ENCODE measurements at places on chromosomes 3 and 15.

GRCh38 chr3:56783644-56784447 lies 17.9 kb downstream of the ARHGEF3 start:
- peak; percentile 72 for DNase-seq

DNA sequence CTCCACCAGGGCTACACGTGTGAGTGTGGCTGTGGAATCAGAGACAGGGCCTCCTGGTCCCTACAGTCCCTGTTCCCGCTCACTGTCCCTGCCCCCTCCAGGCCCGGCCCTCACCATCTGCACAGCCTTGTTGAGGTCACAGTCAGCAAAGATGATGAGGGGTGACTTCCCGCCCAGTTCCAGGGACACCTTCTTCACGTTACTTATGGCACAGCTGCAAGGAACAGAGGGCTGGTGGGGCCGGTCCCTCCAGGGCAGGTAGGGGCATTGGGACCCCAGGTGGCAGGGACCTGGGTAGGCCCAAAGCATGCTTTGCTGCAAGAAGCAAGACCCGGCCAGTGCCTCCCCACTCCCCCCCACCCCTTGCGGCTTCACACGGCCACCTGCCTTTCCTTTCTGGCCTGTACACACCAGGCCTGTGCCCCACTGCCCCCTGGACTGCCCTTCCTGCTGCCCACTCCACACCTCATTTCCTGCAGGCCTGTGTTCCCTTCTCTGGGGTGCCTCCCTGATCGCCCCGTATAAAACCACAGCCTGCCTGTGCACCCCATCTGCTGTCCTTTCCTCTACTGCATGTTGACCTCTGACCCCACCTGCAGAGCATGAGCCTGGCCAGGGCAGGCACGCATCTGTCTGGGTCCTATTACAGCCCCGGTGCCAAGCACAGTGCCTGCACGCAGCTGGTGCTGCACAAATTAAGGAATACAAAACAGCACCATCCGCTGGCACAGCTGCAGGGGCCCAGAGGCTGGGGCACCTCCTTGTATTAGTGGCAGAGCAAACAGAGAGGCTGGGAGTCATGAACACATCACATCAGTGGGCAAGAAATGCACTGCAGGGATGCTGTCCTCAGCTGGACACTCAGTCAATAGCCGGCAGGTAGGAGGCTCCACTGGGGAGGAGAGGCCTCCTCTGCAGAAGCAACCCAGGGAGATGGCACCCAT lies 30.8 kb upstream of the SLC41A3 start:
- DNase-seq: no peak

DNA sequence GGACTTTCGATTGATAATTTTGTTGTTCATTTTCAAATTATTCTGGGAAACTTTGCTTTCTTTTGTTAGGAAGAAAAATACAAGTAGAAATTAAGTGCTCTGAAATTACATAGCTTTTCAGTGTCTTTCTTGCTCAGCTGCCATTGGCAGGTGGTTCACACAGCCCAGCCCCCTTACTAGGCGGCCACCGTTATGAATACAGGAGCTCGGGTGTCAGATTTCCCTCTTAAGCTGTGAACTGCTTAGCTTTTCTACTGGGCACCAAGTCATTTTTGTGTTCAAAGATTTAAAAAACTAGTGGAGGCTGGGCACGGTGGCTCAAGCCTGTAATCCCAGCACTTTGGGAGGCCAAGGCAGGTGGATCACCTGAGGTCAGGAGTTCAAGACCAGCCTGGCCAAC lies 55.2 kb downstream of the HMG20A start:
- DNase-seq: no peak

- DNase-seq: no peak
Measured at GRCh38 chr3:78900880-78901279, 866.9 kb downstream of the ROBO1 start.

GRCh38 chr3:127986803-127987202 lies 65.4 kb upstream of the SEC61A1 start:
- DNase-seq: no peak

DNA sequence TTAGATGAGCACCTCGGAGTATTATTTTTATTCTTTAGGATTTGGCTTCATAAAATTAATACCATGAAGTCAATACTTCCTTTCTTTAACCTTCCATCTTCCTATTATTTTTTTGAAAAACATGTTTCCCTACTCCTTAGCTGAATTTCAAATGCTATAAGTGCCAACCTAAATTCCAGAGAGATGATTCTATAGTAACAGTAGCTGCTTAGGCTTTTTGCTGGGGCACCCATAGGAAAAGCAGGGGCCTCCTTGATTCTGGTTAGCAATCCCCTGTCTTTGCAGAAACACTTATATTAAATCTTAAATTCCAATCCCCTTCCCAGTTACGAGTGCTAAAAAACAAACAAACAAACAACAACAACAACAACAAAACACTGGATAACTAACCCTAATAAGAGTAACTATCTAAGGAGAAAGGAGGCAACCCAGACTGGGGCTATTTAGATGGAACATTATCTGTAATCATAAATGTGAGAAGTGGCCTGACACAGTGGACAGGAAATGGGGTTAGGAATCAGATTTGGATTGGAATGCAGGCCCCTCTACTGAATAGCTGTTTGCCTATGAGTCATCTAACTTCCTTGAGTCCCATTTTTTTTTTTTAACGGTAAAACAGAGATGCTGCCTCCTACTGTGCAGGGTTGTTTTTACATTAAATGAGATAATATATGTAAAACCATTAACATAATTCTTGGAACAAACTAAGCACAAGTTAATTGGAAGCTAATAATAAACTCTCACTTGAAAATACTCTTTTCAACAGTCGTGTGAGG lies 148.1 kb downstream of the WDR72 start:
- DNase-seq: no peak

GRCh38 chr3:21049334-21050062 lies 701.5 kb downstream of the ZNF385D start:
- no peak for DNase-seq

GRCh38 chr15:58475573-58476524 lies 44.1 kb downstream of the LIPC start:
- no peak for DNase-seq

- DNase-seq: no peak
Measured at GRCh38 chr15:60590935-60591495, 112.1 kb upstream of the ICE2 start.

GRCh38 chr3:61665987-61666386 lies 104.6 kb downstream of the PTPRG start:
- no peak for DNase-seq

GRCh38 chr3:4222574-4223175 lies 80.5 kb upstream of the SETMAR start:
- no peak for DNase-seq

- DNase-seq: no peak
Measured at GRCh38 chr15:65330934-65331645, 26.6 kb downstream of the RNU5B-1 start.

GRCh38 chr15:77569729-77570125 lies 63.0 kb downstream of the LINGO1 start:
- no peak for DNase-seq

GRCh38 chr3:11949351-11949750 lies 54.8 kb upstream of the SYN2 start:
- no peak for DNase-seq

GRCh38 chr15:91490211-91490610 lies 363.3 kb upstream of the SLCO3A1 start:
- no peak for DNase-seq

DNA sequence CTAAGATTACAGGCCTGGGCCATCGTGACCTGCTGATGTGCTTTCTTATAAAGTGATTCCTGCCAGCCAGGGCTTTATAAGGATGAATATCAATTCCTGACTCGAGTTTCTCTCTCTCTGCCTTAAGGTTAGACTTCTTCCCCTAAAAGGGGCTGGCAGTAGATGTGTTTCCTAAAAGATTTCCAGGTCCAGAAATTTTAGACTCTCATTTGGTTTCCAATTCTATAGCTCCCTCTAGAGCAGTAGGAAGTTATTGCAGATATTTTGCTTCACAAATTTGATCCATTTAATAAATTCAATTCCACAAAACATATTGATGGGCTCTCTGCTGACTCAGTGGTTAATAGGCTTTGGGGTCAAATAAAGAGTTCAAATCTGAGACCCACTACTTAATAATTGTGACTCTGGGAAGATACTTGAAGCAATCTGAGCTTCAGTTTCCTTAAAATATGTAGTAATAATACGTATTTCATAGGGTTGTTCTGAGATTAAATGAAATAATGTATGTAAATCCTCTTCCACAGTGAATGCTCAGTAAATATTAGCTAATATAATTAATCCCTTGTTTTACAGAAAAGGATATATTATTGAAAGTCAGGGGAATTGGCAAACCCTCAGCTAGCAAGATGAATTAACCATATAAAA lies 2.1 kb downstream of the TRIM69 start:
- DNase-seq: no peak

- no peak for DNase-seq
Measured at GRCh38 chr3:120661106-120661905, 20.7 kb downstream of the HGD start.

DNA sequence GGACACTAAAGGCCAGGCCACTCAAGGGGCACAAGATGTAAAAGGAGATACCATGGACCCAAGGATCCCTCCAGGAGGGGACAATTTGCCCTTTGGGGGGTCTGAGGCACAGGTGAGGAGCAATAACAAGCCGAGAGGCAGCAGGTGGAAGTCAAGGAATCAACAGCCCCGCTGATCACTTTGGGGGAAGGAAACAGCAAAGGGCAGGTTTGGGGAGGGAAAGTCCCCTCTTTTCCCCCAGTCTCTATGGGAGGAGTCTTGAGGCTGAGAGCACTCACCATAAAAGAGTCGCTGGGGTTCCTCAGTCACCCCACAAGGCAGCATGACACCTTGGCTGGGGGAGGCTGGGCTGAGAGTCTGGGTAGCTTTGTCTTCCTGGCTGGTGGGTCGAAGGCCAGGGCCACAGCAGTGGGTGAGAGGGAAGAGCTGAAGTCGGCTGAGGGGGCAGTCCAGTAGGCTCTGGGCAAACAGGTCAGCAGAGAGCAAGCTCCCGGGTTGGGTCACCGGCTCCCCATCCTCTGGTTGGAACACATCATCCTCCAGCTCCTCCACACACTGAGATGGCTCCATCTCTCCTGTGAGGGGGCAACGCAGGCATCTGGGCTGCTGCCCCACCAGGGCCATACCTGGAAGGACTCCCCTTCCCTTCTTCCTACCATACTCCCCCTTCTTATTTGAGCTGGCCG lies 3.0 kb downstream of the BMF start:
- no peak for DNase-seq

GRCh38 chr3:177367788-177368187 lies 170.5 kb upstream of the TBL1XR1 start:
- DNase-seq: no peak

DNA sequence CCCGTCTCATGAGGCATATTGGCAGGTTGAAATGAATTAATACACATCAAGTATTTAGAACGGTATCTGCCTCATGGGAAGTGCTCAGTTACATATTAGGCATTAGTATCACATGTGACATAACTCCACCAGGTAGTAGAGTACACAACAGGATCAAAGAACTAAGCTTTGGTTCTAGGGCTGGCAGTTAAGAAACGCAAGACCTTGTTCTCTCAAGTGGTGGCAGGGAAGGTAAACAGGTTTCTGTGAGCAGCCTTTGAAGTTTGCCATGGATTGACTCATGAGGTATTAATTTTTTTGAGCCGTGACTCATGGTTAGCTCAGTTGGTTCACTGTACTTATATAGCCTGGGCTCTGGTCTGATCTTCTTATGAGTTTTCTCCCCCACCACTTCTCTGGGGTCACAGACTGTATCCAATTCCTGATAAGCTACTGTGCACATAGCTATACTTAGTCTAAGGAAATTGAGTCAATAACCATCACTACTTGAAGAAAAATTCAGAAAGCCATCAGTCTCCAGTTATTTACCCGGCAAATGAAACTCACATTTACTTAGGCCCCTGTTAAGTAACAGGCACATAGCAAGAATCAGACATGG lies 155.6 kb upstream of the STT3B start:
- DNase-seq: no peak

DNA sequence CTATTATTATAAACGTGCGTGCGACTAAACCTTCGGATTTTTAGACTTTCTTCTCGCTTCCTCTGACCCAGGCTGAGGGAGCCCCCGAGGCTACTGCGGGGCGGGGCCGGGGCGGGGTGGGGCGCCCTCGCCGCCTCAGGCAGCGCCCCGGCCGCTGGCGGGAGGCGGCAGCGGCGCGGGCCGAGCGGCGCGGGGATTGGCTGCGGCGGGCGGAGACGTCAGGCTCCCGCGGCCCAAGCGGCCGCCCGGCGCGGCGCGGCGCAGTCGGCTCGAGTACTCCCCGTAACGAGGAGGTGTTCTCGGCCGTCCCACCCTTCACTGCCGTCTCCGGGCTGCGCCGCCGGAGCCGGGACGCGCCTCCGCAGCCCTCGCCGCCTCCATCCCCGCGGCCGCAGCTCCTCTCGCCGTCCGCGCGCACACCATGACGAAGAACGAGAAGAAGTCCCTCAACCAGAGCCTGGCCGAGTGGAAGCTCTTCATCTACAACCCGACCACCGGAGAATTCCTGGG lies at the start of gene ATP1B3:
Gene ATP1B3 (plus strand): TSS at position 263 of the 510 bp plus-strand sequence. CDS start 159 bp downstream, at position 422.
- DNase-seq: peak; percentile 57

DNA sequence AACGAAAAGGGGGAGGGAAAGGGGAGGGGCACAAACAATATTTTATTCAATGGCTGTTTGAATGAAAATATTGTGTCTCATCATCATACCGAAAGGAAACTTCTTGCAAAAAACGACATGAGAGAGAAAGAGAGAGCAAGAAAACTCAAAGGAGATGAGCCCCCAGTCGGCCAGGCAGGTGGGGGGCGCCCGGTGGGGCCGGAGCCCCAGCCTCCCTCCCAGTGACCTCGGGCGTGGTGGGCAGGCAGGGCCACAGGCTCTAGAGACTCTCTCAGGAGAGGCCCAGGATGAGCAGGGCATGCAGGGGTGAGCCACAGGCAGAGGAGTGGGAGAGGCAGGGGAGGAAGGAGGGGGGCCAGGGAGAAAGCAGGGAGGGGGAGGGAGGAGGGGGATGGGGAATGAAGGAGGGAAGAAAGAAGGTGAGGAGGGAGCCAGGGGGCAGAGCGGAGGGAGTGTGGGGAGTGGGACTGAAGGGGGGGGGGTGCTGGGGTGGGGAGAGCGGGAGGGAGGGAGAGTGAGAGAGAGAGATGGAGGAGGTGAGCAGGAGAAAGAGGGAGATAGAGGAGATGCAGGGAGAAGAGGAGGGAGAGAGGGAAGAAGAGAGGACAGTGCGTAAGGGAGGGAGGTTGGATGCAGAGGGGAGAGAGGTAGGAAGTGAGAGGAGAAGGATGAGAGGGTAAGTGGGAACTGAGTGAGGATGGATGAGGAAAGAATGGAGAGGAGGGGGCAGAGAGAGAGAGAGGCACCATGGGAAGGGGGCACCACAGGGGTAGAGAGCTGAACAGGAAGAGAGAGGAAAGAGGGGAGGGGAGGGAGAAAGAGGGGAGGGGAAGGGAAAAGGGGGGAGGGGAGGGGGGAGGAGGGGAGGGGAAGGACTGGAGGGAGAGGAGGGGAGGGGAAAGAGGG lies 14.1 kb upstream of the TMEM115 start:
- DNase-seq: no peak

- DNase-seq: no peak
Measured at GRCh38 chr15:65363306-65363705, 14.5 kb downstream of the IGDCC3 start.
